Activated naive CD4-positive, alpha-beta T cell (primary cell): ENCODE measurements at places on chromosomes 12 and 14.

GRCh38 chr12:12159988-12160387, 89.2 kb downstream of the BCL2L14 start:
- DNase-seq, result no peak

GRCh38 chr12:10163084-10163483, 8.8 kb downstream of the OLR1 start:
- DNase-seq, result no peak

DNA sequence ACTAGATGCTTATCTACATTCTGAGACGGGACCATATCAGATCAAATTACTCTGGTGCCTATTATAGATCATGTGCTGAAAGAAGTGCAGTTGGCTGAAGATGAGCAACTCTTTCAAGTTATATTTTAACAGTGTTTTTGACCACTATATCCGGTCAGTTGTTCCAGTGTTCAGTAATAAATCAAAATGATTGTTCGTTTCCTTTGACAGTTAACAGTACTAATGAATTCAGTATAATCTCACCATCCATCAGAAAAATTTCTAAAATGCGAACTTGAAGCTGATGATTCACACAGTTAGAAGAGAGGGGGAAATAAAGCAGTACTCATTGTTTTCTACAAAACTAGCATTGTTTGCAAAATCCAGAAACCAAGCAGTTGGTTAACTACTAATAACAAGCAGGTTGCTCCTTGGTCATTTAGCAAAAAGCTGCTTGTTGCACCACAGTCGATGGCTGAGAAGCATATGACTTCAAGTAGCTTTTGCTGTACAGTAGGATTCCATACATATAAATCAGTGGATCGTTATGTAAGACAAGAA, 2.3 kb downstream of the RPS6KA5 start:
- no peak for DNase-seq

GRCh38 chr14:48333221-48333920, 658.0 kb upstream of the MDGA2 start:
- no peak for DNase-seq

DNA sequence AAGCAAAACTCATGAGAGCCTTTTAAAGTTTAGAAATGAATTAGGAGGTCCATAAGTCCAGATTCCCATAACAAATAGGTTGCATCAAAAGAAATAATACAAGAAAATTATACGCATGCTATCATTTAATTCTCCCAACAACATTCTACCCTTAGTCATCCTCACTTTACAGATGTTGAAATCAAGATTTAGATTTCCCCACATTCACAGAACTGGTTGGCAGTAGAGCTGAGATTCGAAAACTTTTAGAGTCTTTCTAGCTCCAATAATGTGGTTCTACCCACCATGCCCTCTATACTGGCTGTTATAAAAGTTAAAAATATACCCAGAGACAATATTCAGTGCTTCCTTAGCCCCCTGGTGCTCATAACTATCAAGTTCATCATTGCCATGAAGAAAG, 56.6 kb upstream of the METAP2 start:
- DNase-seq, result no peak

DNA sequence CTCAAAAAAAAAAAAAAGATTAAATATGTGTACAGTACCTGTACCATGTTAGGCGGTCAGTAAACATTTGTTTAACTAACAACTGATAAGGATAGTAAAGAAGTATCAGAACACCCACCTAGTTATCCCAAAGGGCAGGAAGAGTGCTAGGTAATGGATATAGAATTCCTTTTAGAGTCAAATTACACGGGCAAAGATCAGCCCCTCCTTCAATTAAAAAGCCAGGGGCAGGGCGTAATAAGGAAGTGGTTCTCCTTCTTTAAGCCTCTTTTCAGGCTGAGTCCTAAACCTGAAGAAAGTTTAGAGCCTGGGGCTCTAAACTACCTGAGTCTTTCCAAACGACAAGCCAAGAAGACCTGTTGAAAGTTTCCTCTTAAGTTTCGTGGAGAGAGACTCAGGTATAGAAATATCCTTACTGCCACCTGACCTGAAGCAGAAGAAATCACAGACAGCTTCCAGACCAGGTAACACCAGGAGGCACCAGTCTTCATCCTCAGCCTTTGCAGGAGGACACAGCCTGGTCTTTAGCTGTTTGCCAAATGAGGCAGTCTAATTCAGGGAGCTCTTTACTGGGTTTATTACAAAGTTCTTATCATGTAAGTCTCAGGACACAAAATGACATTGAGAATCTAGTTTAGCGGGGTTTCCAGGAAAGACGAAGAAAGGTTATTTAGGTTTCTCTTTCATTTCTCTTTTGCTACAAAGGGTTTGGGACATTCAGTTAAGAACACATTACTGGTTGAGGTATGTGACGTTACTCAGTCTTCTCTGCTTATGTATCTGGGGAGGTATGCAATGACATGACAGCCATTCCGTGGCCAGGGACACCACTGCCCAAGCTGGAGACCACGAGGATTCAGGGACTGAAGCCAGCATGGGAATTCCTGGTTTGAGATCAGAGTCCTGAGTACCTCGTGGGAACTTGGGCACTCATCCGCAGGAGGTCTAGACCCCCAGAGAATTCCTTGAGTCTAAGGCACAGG, at the start of gene BCL2L14:
Gene BCL2L14, plus strand, starts transcription at position 266 of the 983 bp plus-strand sequence. CDS start 8,367 bp downstream, outside the sequence.
- no peak for DNase-seq

DNA sequence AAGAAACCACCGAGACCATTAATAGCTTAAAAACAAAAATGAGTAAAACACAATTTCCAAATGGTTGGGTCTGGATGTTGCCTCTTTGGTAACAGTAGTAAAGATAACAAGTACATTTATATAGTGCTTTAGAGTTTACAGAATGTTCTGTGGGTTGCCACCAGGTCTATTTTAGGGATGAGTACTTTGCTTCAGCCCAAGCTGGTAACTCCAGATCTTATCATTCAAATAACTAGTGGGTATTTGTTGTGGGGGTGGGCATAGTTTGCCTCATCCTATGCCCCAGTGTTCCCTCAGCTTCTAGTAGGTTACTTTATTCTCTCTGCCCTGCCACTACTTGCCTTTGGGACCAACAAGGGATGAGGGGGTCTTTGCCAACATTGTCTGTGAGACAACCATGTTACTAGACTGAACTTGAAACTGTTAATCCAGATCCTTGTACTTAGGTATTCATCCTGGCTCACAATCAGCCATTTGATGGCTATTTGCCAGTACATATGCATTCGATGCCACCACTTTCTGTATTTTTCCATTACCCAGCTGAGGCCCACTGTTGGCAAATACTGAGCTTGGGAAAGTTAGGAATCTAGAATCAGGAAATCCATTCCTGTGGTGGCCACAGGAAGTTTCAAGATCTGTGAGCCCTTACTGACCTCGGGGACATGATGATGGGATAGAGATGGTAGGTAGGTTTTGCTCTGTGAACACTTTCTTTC, 17.6 kb upstream of the AKAP6 start:
- no peak for DNase-seq

GRCh38 chr12:54984658-54985376, at the start of gene TESPA1:
TSS of gene TESPA1 (minus strand) at chr12:54984762. CDS start at chr12:54974562, 10,200 bp downstream.
- peak; percentile 78 for DNase-seq

GRCh38 chr12:126668961-126669360, 1598.0 kb upstream of the TMEM132C start:
- DNase-seq, result no peak

GRCh38 chr12:25284024-25284423, 33.3 kb upstream of the KRAS start:
- no peak for DNase-seq

DNA sequence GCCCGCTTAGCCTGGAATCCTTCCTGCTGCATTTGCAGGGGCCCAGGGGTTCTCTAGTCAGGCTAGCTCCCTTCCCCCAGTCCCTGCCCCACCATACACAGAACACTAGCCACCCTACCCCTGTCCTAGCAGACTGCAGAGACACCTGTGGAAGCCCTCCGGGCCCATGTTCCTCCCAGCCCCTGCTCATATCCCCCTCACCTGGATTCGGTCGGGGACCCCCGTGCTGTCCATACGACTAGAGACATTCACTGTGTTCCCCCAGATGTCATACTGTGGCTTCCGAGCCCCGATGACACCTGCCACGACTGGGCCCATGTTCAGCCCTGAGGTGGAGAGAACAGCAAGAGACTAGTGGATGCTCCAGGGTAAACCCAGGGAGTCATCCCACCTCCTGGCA, 20.2 kb downstream of the ADCY6 start:
- DNase-seq, result no peak

DNA sequence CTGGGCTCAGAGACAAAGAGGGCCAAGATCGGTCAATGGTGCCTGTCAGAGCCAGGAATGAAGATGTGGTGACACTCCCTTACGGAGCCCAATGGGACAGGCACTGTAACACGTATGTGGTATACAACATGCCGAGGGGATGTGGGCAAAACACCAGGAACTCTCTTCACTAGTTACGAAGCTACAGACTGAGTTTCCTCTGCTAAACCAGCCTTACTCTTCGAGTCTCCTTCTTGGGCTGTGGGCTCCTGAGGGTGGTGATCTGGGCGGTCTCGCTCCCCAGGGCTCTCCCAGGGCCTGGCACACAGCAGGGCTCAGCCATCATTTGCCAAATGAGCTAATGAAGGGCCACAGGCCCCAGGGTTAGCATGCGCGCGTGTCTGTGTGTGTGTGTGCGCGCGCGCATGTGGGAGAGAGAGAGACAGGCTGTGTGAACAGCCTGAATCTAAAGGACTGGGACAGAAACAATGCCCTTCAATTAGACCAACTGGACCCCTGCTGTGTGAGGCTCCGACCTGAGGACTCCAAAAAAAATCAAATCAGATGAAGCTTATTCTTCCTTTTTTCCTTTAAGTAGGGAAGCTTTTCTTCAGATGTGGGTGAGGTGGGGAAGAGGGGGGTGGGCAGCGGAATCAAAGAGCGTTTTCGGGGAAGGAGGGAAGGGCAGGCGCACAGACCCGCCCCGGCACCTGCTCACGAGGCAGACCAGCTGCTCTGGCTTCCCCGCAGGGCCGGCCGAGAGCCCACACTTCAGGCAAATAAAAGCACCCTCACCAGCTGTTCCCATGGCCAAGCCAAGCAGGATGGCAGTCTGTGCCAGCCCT, 42.5 kb downstream of the CCDC88C start:
- no peak for DNase-seq

DNA sequence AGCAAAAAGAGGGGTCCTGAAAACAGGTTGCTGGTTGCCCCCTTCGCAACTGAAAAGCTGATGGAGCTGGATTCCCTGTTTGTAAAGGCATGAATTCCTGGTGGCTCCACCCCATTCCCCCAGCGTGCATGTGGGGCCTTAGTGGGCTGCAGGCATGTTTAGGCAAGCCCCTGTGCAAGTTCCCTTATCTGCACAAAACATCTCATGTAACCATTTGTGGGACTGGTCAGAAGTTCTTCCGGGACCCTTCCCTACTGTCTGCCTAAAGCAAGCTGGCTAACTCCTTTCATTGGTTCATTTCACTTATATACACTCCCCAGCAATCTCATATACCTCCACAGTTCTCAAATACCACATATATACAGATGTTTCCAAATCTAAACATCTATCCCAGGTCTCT, 24.0 kb upstream of the HIGD1C start:
- no peak for DNase-seq

DNA sequence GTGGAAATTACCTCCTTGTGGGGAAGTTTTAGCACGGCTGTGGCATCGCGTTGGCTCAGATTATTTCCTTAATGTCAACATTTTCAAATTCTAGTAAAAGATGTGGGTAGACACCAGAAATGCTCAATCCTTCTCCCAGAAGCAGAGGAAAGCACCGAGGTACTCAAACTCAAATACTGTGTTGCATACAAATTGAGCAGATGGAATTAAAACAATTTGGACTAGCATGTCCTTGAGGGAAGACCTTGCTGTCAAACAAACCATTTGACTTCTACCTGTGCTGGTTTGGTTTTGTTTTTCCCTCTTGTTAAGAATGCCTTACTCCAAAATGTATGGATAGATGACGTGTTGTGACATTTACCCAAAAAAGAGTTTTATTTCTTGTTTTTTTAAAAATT, 136.4 kb downstream of the CNTN1 start:
- no peak for DNase-seq

DNA sequence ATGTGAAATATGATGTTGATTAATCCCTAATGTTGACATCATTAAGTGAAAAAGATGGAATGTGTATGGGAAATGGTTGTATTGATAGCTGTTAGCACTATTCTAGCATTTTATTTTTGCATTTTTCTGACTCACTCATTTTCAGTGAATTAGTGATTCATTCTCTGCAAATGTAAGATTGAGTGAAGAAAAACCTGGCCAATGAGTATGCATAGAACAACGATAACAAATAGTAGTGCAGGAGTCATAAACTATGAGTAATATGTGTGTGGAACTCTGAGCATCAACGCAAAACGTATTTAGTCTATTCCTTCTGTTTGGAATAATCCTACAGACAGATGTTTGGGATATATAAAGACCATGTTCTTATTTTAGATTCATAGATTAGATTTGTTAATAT, 76.3 kb upstream of the RTL1 start:
- DNase-seq, result no peak

DNA sequence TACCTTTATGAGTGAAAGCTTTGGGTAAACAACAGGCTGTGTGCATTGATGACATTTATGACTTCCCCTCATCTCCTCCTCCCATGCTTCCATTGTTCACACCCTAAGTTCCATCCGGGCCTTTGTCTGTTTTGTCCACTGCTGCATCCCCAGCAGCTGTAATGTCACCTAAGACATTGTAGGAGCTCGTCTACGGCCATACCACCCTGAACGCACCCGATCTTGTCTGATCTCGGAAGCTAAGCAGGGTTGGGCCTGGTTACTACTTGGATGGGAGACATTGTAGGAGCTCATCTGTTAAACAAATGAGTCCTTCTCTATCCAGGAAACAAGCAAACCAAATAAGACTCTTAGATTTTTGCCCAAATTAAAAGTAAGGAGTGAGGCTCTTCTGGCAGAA, 40.4 kb upstream of the SYCP3 start:
- DNase-seq, result no peak

- DNase-seq, result no peak
These were observed 19.8 kb upstream of the RNASE2 start for GRCh38 chr14:20935303-20935984.

DNA sequence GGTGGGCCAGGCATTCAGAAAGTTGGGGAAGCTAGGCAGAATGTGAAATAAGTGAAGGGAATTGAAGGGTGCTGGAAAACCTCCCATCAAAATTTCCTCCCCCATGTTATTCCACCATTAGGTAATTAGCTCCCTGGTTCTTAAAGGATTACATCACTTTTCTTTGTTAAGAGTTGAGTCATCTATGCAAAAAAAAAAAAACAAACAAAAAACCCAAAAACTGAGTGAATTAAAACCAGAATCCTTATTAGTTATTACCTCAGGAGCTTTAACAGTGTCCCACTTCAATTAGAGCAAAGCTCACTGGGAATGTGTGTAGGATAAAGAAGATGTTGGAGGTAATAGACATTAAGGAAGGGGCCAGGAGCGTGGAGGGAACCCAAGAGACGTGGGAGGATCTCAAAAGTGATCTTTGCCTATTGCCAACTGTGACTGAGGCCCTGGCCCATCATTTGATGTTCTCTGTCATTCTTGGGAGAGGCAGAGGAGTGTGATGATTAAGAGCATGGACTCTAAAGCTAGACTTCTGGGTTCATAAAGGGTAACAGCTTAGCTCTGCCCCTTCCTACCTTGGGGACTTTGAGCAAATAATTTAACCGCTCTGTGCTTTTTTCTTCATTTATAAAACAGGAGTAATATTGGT, 364.7 kb downstream of the APAF1 start:
- no peak for DNase-seq

GRCh38 chr12:10310926-10311720, 3.5 kb downstream of the KLRD1 start:
- DNase-seq, result no peak

- DNase-seq, result peak; percentile 12
These were observed 98.8 kb downstream of the CALM1 start for GRCh38 chr14:90495357-90496276.
